ENCODE measurements at places on chromosomes 5 and 9.

GRCh38 chr5:109335114-109335513 lies 74.7 kb downstream of the PJA2 start:
- no peak for DNase-seq

DNA sequence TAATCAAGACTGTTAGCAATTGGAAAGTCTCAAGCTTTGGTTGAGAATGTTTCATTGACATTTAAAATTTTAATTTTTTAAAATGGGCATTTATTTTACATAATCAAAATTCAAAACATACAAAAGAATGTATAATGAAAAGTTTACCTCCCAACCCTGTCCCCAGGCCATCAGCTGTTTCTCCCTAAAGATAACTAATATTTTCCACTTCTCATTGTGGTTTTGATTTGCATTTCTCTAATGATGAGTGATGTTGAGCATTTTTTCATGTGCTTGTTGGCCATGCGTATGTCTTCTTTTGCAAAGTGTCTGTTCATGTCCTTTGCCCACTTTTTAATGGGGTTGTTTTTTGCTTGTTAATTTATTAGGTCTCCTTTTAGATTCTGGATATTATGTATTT lies 11.4 kb upstream of the MACIR start:
- no peak for DNase-seq

DNA sequence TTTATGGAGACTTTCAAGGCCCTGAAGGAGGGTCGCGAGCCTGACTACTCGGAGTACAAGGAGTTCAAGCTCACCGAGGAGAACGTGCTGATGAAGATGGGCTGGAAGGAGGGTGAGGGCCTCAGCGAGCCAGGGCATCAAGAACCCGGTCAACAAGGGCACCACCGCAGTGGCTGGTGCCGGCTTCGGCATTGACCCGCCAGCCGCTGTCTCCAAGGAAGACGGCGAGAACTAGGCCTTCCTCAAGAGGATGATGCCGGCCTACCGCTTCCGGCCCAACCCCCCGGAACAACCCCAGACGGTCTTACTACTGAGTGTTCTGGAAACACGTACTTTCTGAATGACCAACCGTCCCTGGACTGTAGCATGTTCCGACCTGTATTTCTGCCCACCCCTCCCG lies 169.2 kb downstream of the HINT1 start:
- DNase-seq: no peak

GRCh38 chr5:57439601-57440000 lies 43.0 kb downstream of the ACTBL2 start:
- no peak for DNase-seq

- DNase-seq: no peak
These were observed 202.9 kb upstream of the MSX2 start for GRCh38 chr5:174521449-174521848.

- DNase-seq: no peak
These were observed 118.8 kb downstream of the GLIS3 start for GRCh38 chr9:4180907-4181605.

DNA sequence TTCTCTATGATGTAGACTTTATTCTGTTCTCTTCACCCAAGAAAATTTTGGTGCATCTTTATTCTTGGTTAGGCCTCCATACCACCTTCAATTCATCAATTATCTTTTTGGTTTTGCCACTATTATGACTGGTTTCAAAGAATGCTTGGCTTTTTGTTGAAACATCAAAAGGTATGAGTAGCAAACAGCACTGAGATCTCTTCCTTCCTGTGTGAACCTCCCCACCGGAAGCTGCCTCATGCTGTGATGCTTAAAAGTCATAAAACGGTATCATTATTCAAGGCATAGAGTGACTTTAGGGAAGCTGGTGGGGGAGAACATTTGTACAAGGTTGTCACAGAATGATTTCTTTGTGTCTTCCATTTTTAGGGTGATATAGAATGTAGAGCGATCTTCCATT lies 70.6 kb downstream of the IQGAP2 start:
- no peak for DNase-seq

DNA sequence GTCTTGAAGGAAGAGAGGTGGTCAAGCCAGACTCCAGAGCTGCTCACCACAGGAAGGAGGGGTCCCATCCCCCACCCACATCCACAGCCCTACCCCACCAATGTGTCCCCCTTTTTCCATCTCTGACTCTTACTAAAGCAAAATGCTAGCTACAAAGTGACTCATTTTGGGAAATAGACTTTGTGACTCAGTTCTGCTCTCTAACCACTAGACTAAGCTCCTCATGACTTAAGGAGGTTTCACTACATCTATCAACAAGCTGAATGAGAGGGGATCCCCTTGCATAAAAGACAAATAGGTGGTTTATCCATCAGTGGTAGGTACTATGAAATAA lies 35.1 kb upstream of the ADRB2 start:
- no peak for DNase-seq

- DNase-seq: no peak
These were observed 545.3 kb downstream of the PDE4D start for GRCh38 chr5:59348189-59348588.
